ENCODE measurements at places on chromosomes 1 and 21.

- DNase-seq: no peak
These were observed 23.8 kb upstream of the SAMSN1 start for GRCh38 chr21:14569868-14570267.

- no peak for DNase-seq
These were observed 11.8 kb upstream of the FASLG start for GRCh38 chr1:172647110-172647564.

- peak; percentile 68 for DNase-seq
These were observed 20.7 kb upstream of the CLIC4 start for GRCh38 chr1:24724345-24725208.

DNA sequence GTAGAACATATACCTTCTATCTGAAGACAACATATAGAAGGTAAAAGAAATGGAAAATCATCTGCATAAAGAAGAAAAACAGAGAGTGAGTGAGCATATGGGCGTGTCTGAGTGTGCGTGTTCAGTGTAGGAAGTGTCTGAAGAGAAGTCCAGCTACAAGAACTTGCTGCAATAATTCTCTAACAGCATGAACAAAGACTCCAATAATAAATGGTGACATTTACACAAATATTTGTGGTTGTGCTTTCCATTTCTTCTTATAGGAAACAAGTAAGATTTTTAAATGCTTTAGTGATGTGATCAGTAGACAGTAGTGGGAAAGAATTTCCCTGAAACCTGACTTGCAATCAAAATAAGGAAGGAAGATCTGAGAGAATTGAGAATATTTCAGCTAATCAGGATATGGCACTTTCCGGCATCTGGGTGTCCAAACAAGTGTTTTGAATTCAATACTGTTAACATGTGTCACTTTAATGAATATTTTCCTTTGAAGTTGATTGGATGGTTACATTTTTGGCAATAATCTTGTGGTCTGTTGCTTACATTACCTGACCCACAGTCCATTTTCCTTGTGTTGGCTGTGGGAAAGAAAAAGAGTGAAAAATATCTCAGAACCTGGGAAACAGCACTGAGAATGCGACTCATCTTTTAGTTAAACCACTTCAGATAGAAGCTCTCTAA lies 154.0 kb downstream of the TGFB2 start:
- peak; percentile 73 for DNase-seq

- DNase-seq: no peak
These were observed 2.8 kb downstream of the PRDX1 start for GRCh38 chr1:45518910-45519309.

DNA sequence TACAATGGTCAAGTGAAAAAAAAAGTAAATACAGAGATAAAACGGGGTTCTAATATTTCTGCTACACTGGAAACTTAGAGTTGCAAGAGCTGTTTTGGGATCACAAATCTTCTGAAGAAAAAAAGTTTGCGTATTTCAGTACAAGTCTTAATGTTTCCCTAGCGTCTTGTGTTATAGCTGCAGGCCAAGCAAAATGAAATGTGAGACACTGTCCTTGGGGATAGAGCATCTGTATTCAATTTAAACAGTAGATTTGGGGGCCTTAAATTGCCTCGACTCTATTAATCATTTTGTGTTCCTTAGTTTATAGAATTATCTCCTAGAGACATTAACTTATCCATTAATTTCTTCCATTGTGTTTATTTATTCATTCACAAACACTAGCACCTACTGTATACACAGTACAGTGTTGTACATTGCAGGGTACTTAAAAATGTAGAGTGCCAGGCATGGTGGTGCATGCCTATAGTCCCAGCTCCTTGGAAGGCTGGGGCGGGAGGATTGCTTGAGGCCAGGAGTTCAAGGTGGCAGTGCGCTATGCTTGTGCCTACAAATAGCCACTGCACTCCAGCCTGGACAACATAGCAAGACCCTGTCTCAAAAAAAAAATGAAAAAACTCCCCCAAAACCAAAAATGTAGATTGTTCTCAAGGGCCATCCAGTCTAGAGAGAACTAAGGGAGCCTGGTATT lies 7.9 kb downstream of the DISC1 start:
- DNase-seq: peak; percentile 53

DNA sequence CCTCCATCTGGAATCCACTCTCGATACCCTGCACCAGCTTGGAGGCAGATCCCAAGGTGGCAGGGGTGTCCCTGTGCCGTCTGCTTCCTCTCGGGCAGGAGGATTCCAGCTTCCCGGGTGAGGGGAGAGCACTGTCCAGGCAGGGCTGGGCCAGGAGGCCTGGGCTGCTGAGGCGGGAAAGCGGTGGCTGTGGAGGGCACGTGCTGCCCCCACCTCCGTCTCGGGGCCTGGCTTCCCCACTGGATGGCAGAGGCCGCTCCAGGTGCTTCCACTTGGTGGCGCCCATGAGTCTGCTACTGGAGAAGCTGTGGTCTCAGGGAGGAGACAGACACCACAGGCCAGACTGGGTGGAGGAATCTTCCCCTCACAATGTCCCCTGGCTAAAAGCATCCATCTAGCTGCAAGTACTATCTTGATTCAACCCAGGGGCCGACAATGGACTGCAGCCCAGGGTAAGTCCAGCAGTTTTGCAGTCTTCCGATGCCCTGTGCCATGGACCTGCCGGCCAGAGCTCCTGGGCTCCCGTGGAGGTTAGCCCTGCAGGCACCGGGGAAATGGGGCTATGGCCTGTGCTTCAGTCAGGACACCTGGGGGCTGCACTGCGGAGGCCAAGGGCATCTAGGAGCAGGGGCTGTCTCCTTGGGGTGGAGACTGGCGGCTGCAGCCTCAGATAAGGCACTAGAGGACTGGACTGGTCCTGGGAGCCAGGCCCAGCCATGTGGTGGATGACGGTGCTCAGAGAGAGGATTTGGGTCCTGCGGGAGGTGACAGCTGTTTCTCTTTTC lies 41.3 kb upstream of the EIF4G3 start:
- DNase-seq: peak; percentile 29

Data from fibroblast of mammary gland (primary cell).